ENCODE measurements at places on chromosomes 16 and 17.

GRCh38 chr17:82249896-82250581, 21.2 kb downstream of the SLC16A3 start:
- no peak for DNase-seq

DNA sequence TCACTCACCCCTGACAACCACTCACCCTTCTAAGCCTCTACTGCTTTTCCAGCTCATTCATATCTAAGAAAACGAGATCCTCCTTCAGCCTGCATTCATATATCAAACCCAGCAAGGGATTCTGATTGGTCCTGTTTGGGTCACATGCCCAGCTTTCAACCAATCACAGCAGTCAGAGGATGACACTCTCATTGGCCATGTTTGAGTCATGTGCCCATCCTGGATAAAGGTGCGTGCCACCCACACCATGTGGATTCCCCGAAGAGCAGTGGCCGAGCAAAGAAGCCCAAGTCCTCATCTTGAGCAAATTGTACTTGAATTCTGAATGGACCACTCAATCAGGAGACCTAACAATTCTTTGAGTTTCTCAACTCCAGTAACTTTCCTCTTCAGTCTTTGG, 45.0 kb downstream of the SCNN1G start:
- DNase-seq, result no peak

DNA sequence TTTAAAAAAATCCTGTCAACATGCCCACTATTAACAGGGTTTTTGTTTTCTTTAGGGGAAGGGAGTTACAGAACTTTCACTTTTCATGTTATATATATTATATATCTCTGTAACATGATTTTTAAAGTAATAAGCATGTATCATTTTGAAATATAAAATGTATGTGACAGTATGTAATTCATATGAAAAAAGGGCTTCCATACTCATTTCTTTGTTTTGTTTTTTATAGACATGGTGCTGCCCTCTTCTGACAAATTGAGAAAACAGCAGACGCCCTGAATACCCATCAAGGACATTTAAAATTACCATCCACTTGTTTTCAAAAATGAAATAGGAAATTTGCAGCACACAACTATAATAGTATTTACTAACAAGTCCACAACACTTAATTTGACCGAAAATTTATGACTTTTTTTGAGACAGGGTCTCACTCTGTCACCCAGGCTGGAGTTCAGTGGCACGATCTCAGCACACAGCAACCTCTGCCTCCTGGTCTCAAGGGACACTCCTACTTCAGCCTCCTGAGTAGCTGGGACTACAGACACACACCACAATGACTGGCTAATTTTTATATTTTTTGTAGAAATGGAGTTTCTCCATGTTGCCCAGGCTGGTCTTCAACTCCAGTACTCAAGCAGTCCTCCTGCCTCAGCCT, 30.4 kb downstream of the CFDP1 start:
- DNase-seq, result no peak

DNA sequence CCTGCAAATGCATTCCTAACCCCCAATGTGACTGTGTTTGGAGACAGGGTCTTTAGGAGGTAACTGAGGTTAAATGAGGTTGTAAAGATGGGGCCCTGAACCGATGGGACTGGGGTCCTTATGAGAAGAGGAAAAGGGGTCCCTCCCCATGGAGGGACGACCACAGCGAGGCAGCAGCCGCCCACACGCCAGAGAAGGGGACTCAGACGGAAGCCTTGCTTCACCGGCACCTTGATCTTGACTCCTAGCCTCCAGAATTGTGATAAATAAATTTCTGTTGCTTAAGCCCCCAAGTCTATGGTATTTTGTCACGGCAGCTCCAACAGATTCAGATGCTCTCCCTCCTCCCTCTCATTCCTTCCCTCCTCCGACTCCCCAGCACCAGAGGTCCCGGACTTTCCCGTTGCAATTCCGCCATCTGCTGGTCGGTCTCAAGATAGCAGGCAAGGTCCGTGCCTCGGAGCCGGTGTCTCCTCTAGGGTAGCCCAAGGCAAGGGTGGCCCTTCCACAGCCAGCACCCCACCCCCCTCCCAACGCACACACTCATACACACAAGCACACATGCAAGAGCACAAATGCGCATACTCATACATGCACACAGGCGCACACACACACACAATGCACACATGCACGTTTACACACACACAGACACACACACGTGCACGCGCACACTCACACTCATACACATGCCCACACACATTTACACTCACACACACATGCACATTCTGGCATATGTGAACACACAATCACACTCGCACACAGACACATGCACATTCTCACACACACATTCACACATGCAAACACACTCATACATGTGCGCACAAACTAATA, 23.1 kb upstream of the C16orf78 start:
- no peak for DNase-seq

DNA sequence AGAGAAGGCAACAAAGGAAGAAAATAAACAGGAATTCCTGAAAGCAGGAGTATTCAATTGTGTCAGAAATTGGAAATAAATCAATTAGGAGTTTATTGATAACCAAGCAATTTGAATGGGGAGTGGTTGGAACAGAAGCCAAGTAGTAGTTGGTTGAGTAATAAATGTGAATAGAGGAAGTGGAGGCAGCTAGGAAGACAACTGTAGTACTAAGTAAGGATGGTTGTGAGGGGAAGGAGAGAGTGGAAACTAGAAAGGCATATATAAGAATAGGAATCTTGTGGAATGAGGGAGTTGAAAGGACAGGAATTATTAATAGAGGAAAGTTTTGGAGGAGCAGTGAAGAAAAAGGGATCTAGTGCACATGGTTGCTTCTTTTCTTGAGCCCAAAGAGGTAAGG, 34.4 kb downstream of the NFAT5 start:
- DNase-seq, result no peak

DNA sequence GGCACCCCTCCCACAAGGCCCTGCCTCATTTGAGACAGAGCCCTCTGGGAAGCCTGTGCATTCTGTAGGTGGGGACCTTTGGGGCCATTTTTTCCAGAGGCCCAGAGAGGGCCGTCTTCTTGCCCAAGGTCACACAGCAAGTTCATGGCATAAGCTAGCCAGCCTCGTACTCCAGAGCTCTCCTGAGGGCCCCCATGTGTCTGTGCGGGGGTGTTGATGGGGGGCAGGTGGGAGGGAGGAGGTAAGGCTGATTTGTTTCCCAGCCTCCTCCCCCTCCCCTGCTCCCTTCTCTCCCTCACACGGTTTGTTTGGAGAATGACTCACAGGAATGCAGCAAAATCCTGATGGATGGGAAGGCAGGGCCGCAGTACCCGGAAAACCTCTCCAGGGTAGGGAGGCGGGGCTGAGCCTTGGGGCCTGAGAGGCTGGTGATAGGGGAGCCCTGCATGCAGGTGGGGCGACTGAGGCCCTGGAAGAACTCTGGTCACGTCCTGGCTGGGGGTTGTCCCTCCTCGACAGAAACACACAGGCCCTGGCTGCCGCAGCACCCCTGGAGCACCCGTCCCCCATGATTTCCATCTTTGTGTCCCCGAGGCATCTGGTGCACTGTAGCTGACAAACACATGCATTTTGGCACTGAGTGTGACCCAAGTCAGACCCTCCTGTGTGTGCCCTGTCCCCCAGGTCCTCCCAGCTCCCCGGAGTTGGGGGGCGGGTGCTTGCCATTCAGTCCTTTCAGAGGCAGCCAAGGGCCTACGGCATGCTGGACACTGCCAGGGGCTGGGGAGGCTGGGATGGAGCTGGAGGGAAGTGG, 29.7 kb downstream of the RAI1 start:
- DNase-seq, result no peak
